ENCODE measurements at places on chromosomes 11 and 22.

GRCh38 chr22:46929046-46929709, 166.7 kb downstream of the TBC1D22A start:
- DNase-seq: no peak

- peak; percentile 29 for DNase-seq
Measured at GRCh38 chr11:6618117-6619003, 862 bp downstream of the TPP1 start.

- DNase-seq: no peak
Measured at GRCh38 chr11:75526192-75526541, 426 bp upstream of the GDPD5 start.

DNA sequence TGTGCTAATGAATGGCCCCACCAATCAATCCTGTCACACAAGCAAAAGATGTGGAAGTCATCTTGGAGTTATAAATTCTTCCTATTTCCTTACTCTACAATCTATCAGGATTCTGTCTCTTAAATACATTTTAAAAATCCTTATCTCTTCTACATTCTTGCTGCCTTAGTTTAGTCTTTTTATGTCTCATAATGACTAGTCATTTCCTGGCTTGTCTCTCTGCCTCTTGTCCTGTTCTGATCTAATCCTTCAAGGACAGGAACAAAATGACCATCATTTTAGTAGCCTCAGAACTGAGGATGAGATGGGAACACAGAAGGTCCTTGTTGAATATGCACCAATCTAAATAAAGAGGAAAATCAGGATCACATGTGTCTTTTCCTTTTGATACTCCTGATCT, 56.6 kb upstream of the LIN7C start:
- DNase-seq: no peak

GRCh38 chr11:65870706-65871681, 1.6 kb downstream of the EFEMP2 start:
- DNase-seq: no peak

DNA sequence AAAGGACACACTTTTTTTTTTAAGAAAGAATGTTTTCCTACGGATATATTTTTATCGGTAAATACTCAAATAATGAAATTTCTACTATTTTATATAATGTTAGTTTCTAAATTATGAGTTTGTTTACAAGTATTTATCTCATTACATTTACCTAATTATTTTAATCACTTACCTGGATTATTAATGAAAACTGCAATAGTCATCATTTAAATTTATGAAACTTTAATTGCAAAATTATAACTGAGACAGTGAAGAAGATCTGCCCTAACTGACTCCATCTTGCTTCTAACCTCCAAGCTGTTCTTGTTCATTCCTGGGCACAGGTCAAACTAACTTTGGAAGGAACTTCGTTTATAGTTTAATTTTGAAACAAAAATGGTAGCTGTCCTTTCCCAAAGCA, 25.2 kb upstream of the VSTM5 start:
- DNase-seq: no peak

DNA sequence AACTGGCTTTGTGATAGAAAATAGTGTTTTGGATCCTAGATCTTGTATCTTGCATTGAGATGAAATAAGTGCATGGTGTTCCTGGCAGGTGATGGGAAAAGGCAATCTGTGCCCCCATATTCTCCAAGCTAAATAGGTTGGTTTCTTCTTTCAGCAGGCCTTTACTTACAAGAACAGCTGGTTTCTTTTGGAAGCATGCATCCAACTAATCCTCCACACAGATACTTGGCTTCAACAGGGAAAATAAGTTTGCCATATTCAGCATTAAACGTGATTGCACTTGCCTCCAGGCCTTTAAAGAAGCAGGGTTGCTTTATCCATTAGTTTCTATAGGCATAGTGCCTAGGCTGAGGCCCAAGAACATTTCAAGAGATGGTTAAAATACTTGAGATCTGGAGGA, 59.9 kb downstream of the APIP start:
- DNase-seq: no peak

- DNase-seq: no peak
Measured at GRCh38 chr22:28017558-28017820, 98.4 kb upstream of the PITPNB start.

DNA sequence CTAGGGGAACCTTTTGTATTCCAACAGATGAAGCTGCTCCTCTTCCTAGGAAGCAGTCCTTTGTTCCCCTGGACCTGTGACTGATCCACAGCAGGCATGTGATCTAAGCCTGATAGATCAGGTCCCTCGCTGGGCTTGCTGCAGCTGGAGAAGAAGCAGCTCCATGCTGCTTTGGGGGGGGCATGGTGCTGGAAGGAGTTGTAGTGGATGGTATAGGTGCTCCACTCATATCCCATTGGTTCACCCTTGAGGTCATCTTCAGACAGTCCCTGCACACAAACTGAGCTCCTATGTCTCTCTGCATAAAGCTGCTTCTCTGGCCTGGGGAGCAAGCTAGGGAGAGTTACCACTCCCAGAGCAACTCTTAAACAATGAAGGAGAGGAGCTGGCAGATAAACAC, 9.5 kb upstream of the RIC3 start:
- no peak for DNase-seq

DNA sequence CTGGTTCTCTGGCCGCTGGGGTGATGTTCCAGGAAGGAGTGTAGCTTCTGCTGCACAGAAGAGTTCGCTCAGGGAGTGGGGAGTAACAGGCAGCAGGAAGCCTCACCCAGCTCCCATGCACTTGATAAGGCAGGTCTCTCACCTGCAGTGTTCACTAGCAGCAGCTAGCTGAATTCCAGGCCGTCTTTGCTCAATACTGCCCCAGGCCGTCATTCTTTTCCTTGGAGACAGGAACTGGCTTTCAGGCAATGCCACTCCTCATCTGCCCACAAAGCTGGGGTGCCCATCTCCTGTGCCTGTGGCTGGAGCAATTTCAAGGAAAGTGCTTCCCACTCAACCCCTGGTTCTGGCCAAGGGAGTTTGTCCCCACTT, 66.1 kb downstream of the ARHGAP42 start:
- DNase-seq: no peak

DNA sequence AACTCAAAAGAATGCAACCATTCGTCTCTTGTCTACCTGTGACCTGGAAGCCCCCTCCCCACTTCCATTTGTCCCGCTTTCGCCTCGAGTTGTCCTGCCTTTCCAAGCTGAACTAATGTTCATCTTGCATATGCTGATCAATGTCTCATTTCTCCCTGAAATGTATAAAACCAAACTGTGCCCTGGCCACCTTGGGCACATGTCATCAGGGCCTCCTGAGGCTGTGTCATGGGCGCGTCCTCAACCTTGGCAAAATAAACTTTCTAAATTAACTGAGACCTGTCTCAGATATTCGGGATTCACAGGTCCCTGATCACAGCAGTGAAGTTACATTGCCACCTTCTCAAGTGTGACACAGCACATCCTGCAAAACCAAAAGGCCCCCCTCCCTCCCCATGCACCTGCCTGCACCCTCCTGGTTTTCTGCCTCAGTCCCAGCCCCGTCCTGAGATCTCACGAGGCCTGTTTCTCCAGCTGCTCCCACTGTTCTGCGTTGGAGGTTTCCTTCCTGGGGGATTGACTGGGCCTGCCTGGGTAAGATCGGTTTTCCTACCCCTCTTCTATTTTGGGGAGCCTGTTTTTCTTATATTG, 1328.7 kb downstream of the TBC1D22A start:
- DNase-seq: no peak
